ENCODE measurements at places on chromosomes 7 and 10.
A peak's percentile ranks its signal among the peaks of the same experiment; 100 is the strongest.

- no peak for DNase-seq
Measured at GRCh38 chr7:117751775-117752174, 121.5 kb downstream of the CTTNBP2 start.

DNA sequence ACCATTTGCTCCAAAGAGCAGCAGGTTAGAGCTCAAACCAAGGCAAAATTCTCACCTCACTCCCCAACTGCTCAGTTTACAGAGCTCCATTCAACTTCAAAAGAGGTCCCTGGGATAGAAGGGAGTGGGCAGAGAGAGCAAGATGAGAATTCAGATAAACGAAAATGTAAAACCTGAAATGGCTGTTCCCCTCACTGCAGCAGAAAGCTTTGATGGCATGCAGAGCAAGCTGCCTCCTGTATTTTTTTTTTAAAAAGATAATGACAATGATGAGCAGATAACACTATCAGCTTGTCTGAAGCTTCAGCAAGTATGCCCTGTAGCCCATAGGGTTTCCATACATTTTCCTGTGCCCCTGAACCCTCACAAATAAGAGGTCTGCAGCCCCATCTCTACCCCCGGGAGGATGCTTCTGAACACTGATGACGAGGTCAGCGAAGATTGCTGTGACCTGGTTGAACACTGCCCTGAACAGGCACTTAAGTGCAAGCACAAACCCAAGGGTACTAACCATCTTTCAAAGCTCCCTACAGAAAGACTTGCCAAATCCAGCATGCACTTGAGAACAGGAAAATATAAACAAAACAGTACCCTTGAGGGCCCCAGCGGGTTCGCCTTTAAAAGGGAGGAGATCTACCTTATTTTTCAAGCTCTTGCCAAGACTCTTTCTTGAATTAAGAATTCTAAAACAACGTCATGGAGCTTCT lies 81.3 kb downstream of the GLI3 start:
- no peak for DNase-seq

DNA sequence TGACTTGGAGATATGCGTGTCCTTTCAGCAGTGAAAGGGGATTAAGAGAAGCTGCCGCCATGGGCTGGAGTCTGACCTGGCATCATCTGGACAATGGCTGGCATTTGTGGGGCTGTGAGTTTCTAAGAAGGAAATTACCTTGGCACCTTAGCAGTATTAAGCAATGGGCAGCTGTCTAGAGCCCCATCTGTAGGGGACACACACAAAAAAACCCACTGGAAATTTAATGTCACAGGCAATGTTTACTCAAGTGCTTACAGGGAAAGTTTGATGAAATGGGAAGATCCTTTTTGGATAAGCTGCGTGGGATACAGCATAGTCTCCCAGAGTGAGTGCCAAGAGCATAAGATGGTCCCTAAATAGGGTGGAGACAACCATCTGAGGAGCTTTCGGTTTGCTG lies 25.0 kb downstream of the ADRA2A start:
- no peak for DNase-seq

DNA sequence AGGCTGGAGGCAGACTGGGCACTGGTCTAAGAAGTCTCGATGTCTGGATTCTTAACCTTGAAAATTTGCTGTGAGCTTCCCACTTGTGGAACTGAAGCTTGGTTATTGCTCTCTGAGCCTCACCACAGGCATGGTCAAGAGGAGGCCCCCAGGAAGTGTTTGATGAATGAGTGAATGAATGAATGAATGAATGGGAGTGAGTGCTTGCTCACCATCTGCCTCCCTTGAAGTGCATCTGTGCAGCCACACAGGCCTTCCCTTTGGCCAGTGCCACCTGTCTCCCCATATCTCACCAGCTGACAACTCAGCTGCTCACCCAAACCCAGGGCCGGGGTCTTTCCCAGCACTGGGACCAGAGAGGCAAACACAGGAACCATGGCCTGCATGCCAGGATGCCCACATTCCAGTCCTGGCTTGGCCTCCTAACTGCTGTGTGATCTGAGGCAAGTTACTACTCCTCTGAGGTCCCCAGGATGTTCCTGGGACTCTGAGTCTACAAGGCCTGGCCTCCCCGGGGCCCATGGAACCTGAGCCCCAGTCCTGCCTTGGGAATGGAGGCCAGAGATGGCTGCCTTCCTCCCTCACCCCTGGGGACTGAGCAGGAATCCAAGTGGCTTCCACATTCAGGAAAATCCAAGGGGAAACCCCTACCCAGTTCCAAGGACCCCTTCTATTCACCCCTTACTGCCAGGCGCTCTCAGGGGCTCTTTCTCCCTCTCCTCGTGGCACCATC lies 51.4 kb upstream of the SLC29A3 start:
- no peak for DNase-seq

GRCh38 chr7:44639671-44640321 lies 33.4 kb downstream of the OGDH start:
- peak; percentile 88 for DNase-seq

- DNase-seq, result peak; percentile 73
Measured at GRCh38 chr7:81469869-81470723, 299.8 kb downstream of the HGF start.

DNA sequence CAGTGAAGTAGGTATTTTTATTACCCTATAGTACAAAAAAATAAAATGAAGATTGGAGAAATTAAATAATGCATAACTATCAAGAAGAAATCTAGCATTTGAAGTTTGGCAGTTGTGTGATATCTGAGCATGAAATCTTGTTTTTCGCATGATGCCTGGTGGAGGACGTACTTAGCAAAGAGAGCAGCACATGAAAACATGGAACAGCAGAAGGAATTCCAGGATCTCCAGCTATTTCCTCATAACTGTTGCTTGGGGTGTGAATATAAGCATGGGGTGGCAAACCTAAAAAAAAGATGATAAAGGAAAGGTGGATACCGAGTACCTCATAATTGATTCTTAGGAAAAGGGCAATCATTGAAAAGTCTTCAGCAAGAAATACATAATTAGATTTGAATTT lies 174.3 kb upstream of the FAM3C start:
- DNase-seq, result no peak

GRCh38 chr10:33204031-33204430 lies 130.4 kb downstream of the NRP1 start:
- DNase-seq, result peak; percentile 36

GRCh38 chr10:45427262-45427969 lies 53.4 kb downstream of the ALOX5 start:
- DNase-seq, result no peak

DNA sequence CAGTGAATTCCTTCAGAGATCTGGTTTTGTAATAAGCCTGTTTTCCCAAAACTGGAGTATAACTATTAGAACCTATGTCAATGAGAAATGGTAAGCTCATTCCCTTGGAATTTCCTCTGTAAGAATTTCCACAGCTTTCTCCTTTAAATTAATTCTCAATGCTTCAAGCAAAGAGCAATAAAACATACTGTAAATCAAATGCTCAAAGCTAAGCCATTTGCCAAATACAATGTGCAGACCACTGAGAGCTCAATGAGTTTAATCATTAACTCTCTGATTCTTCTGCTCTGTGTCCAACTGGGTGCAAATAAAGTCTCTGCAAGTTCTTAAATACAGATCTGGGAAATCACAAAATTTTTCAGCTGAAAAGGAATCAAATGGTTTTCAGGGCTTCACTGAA lies 227.6 kb upstream of the IMMP2L start:
- peak; percentile 48 for DNase-seq

DNA sequence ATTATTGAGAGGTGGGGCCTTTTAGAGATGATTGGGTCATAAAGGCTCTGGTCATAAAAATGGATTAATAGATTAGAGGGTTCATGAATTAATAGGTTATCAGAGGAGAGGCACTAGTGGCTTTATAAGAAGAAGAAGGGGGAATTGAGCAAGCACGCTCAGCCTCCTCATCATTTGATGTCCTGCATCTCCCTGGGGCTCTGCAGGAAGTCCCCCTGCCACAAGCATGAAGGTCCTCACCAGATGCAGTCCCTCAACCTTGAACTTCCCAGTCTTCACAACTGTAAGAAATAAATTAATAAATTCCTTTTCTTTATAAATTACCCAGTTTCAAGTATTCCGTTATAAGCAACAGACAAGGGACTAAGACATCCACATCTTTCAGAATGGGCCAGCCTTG lies 17.1 kb upstream of the C10orf67 start:
- no peak for DNase-seq

DNA sequence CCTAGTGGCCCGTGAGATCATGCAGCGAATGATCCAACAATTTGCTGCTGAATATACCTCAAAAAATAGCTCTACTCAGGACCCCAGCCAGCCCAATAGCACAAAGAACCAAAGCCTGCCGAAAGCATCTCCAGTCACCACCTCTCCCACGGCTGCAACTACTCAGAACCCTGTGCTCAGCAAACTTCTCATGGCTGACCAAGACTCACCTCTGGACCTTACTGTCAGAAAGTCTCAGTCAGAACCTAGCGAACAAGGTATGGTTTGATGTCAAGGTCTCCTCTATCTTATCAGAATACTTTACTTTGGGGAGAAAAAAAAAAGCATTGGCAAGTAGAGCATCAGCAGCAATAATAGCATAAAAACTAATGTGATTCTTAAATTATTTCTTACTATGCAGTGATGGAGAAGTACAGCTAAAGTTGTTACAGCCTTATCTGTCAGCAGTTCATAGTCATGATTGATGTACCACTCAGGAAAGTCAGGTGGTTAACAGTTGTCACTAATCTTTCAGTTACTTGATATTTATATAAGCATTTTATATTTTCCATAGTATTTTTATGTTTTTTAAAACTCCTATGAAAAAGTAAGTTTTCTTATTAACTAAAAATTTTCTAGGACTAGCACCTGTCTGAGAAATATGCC lies 117.1 kb downstream of the LCOR start:
- DNase-seq, result no peak
